ENCODE measurements at places on chromosomes 5 and 9. TPM values are rescaled to one million over a fixed set of nuclear protein-coding genes. Genes with fewer than 3 reads are reported as not detected.

- peaks cover 8% of the 10 kb centered on the region for H3K27me3 ChIP-seq
- peak overlapping the region; percentile 45 for H3K4me3 ChIP-seq
- DNase-seq, result no peak
- peaks cover 3% of the 10 kb centered on the region for H3K4me1 ChIP-seq
Measured at GRCh38 chr9:133460405-133461175, 812 bp downstream of the CACFD1 start.

DNA sequence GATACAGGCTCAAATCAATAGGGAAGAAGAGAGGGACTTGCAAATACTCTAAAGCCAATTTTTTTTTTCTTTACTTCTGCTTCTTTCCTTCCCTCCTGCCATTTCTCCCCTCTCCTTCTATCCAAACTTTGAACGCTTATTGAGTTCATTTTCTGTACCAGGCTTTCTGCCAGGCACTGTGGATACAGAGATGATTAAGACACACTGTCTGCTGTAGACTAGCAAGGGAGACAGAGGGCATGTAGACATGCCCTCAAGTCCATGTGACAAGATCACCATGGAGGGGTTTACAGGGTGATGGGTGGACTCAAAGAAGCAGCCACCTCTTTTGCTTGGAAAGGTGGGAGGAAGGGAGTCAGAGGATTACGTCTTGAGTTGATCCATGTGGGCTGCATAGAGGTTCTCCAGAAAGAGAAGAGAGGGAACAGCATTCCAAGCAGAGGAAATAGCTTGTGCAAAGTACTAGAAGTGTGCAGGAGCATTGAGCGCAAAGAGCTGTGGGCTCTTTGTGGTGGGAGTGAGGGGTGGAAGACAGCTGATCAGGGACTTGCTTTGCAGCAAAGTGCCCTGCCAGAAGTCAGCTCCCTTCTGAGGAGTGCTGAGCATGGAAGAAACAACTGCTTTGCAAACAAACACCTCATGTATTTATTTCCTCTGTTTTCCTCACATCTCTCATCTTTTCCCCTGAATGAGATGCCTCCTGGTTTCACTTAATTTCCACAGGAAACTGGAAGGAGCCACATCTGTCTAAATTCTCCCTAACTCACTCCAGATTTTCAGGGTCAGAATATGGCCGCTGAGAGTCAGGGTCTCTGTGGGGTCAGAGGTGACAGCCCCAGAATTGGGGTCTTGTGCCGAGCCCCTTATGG, 64.4 kb upstream of the COL15A1 start:
- H3K36me3 ChIP-seq, result no peaks in the 10 kb centered on the region
- H3K4me1 ChIP-seq, result no peaks in the 10 kb centered on the region
- DNase-seq, result no peak
- H3K4me3 ChIP-seq, result no peak overlapping the region
- H3K27ac ChIP-seq, result no peak overlapping the region

DNA sequence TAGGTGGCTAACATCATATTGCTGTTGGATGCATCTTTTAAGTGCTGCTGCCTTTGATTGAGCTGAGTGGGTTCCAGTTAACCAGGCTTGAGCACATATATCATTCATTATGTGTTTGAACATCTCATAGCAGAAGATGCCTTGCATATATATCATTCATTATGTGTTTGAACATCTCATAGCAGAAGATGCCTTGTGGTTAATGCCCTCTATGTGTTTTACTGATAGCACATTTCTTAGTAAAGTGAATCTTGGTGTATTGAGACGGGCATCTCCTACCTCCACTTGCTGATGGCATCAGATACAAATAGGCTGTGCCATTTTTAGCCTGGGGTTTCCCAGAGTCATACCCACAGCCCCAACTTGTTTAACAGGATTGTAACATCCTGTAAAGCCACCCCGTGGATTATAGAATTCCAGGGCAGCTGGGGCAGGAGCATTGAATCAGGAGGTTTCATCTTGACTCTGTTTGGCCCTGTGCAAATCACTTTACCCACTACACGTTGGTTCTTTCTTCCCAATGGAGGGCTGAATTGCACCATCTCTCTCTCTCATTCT, 26.5 kb downstream of the MTAP start:
- peaks cover 84% of the 10 kb centered on the region for H3K36me3 ChIP-seq
- no peaks in the 10 kb centered on the region for H3K27me3 ChIP-seq
- no peak overlapping the region for H3K27ac ChIP-seq
- peaks cover 31% of the 10 kb centered on the region for H3K4me1 ChIP-seq

CDC20B gene
- 0.18 TPM for total RNA-seq

PCDHA10 gene
- not detected for total RNA-seq

DNA sequence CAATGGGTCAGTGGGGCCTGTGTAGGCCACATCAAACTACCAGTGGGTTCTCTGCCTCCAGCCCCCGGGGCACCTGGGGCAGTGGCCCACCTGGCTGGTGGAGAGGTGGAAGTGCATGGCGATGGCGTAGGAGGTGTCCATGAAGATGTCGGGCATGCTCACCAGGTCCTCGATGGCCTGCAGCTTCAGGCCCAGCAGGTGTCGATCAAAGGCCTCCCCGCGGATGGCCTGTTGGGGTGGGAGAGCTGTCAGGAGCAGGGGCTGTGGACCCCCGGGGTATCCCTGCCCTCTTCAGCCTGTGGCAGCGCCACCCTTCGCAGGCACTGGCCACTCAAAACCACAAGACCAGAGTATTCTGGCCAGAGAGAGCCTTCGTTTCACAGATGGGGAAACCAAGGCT, 14.7 kb downstream of the CRAT start:
- no peak for DNase-seq
- no peaks in the 10 kb centered on the region for H3K4me1 ChIP-seq
- H3K4me3 ChIP-seq, result no peak overlapping the region
- H3K36me3 ChIP-seq, result no peaks in the 10 kb centered on the region
- no peaks in the 10 kb centered on the region for H3K27me3 ChIP-seq

- no peaks in the 10 kb centered on the region for H3K27me3 ChIP-seq
- H3K4me3 ChIP-seq, result no peak overlapping the region
- H3K36me3 ChIP-seq, result no peaks in the 10 kb centered on the region
- H3K4me1 ChIP-seq, result no peaks in the 10 kb centered on the region
- DNase-seq, result no peak
Measured at GRCh38 chr9:82601293-82601771, 461.6 kb downstream of the RASEF start.

EIF4EBP3 gene
- total RNA-seq, result 15.0 TPM

RIMOC1 gene
- 28.7 TPM for total RNA-seq

- peaks cover 38% of the 10 kb centered on the region for H3K4me1 ChIP-seq
- peak overlapping the region; percentile 95 for H3K27ac ChIP-seq
- no peaks in the 10 kb centered on the region for H3K27me3 ChIP-seq
- no peaks in the 10 kb centered on the region for H3K36me3 ChIP-seq
- peak overlapping the region; percentile 27 for H3K4me3 ChIP-seq
Measured at GRCh38 chr5:61307191-61307590, 24.9 kb upstream of the ZSWIM6 start.

GLRA1 gene
- not detected for total RNA-seq

DNA sequence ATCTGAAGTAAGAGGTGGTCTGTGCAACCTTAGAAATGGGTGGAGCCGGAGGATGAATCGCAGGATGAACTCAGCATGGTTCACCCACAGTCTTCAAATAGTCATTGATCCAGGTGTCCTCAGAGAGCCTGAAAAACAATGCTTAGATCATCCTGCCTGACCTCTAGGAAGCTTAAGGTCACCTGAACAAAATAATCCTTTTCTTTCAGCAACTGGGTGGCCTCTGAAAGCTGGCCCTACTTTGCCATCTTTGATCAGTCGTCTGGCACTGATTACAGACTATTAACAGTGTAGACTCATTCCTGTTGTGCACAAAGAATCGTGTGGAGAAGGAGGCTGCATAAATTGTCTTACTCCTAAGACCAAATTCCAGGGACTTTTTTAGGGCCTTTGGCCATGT, 50.7 kb downstream of the PIP5K1B start:
- DNase-seq, result no peak
- peaks cover 11% of the 10 kb centered on the region for H3K4me1 ChIP-seq
- H3K36me3 ChIP-seq, result peaks cover 22% of the 10 kb centered on the region
- H3K27ac ChIP-seq, result no peak overlapping the region
- H3K4me3 ChIP-seq, result no peak overlapping the region
- H3K27me3 ChIP-seq, result peaks cover 3% of the 10 kb centered on the region

- no peaks in the 10 kb centered on the region for H3K4me1 ChIP-seq
- H3K27ac ChIP-seq, result no peak overlapping the region
- no peaks in the 10 kb centered on the region for H3K36me3 ChIP-seq
- no peak for DNase-seq
- peaks cover 12% of the 10 kb centered on the region for H3K27me3 ChIP-seq
Measured at GRCh38 chr9:1024112-1024511, 26.0 kb upstream of the DMRT2 start.

STKLD1 gene
- 0.87 TPM for total RNA-seq

- H3K4me3 ChIP-seq, result peak overlapping the region; percentile 49
- H3K4me1 ChIP-seq, result peaks cover 67% of the 10 kb centered on the region
- no peak for DNase-seq
- H3K27ac ChIP-seq, result peak overlapping the region; percentile 93
- no peaks in the 10 kb centered on the region for H3K27me3 ChIP-seq
Measured at GRCh38 chr9:91207729-91208418, 153.8 kb downstream of the AUH start.

GRCh38 chr5:131644822-131645221, 9.8 kb upstream of the RAPGEF6 start:
- H3K4me3 ChIP-seq, result no peak overlapping the region
- DNase-seq, result no peak
- H3K27ac ChIP-seq, result no peak overlapping the region
- peaks cover 15% of the 10 kb centered on the region for H3K4me1 ChIP-seq
- H3K27me3 ChIP-seq, result no peaks in the 10 kb centered on the region

SPINK4 gene
- not detected for total RNA-seq

PCDHGA2 gene
- total RNA-seq, result 0.11 TPM

DNA sequence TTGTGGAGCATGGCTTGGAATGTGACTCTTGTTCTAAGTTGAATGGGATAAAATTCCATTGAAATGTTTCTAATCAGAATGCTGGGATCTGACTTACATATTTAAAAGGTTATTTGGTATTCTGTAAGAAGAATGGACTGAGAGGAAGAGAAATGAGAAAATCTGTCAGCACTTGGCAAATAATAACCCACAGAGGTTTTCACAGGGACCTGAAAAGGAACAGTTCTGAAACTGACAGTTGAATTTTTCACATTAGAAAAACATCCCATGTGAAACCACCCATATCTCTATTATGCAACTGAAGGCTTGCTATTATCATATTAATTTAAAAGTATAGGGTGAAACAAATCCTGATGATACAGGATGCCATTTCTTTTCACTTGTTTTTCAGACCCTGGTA, 302.7 kb downstream of the EPB41L4A start:
- peaks cover 5% of the 10 kb centered on the region for H3K4me1 ChIP-seq
- no peak overlapping the region for H3K4me3 ChIP-seq
- no peak for DNase-seq
- H3K36me3 ChIP-seq, result no peaks in the 10 kb centered on the region

DNA sequence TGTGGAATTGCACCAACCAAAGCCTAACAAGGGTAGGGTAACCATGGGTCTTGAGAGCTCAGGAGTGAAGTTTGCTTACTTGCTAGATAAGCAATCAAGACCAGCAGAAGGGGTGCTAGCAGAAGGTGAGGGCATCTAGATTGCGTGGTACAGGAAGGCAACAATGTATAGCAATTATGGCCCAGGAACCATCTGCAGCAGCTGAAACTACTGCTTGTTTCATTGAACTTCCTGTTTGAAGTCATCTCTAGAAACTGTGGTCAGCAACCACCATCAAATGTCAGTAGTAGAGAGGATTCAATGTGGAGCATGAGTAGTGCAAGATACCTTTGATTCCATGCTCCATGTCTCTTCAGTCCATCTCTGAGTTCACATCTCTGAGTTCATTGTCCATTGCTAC, 462.1 kb upstream of the GRAMD2B start:
- DNase-seq, result peak; percentile 11
- no peaks in the 10 kb centered on the region for H3K27me3 ChIP-seq
- no peak overlapping the region for H3K4me3 ChIP-seq
- peaks cover 2% of the 10 kb centered on the region for H3K4me1 ChIP-seq
- no peak overlapping the region for H3K27ac ChIP-seq
- no peaks in the 10 kb centered on the region for H3K36me3 ChIP-seq

DNA sequence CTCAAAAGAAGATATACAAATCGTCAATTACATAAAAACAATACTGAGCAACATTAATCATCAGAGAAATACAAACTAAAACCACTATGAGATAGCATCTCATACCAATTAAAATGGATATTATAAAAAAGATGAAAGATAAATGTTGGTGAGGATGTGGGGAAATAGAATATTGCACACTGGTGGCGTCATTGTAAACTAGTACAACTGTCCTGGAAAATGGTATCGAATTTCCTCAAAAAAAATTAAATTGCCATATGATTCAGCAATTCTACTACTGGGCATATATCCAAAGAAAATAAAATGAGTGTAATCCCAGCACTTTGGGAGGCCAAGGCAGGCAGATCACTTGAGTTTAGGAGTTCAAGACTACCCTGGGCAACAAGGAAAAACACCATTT, 326.0 kb upstream of the FTMT start:
- no peaks in the 10 kb centered on the region for H3K36me3 ChIP-seq
- no peak overlapping the region for H3K27ac ChIP-seq
- no peaks in the 10 kb centered on the region for H3K27me3 ChIP-seq
- no peak for DNase-seq

DNA sequence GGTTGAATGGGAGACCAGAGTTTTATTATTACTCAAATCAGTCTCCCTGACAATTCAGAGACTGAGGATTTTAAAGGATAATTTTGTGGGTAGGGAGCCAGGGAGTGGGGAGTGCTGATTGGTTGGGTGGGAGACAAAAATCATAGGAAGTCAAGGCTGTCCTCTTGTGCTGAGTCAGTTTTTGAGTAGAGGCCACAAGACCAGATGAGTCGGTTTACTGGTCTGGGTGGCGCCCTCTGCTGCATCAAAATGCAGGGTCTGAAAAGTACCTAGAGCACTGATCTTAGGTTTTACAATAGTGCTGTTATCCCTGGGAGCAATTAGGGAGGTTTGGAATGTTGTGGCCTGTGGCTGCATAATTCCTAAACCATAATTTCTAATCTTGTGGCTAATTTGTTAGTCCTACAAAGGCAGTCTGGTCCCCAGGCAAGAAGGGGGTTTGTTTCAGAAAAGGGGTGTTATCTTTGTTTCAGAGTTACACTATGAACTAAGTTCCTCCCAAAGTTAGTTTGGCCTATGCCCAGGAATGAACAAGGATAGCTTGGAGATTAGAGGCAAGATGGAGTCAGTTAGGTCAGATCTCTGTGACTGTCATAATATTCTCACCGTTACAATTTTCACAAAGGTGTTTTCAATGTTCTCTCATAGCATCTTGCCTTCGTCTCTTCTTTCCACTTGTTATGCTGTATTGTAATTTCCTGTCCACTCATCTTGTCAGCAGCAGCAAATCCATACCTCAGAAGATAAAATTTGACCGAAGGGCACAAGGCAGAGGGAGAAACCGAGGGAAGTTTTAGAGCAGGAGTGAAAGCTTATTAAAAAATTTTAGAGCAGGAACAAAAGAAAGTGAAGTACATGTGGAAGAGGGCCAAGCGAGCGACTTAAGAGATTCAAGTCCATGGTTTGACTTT, 59.2 kb upstream of the CLINT1 start:
- no peak overlapping the region for H3K4me3 ChIP-seq
- peak; percentile 42 for DNase-seq
- no peaks in the 10 kb centered on the region for H3K27me3 ChIP-seq
- H3K36me3 ChIP-seq, result no peaks in the 10 kb centered on the region
- H3K27ac ChIP-seq, result peak overlapping the region; percentile 84

RAB3C gene
- not detected for total RNA-seq
